ENCODE measurements at places on chromosomes 12 and 14.

DNA sequence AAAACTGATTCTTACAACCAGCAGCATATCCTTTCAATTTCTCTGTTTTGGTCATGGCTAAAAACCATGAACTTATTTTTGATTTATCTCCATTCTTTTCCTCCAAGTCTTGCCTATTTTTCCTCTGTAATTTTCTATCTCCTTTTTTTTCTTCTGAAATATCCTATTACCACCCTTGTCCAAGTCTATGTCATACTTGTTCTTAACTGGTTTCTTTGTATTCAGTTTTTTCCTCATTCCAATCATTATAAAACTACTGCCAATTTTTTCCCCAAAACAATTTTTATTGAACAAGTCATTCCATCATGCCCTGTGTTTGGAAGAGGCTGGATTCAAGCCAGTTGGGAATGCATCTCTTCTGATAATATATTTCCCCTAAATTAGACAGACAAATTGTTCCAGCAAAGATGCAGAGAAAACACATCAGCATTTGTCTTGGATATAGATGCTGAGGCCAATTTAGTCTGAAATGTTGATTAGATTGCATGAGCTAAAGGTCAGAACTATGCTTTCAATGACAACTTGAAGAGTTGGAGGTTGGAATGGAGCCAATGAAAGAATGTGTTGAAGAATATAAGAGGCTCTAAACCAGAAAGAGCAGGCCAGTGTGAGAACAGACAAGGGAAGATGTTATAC is 30.7 kb downstream of the OTOGL start:
- peak; percentile 15 for DNase-seq

DNA sequence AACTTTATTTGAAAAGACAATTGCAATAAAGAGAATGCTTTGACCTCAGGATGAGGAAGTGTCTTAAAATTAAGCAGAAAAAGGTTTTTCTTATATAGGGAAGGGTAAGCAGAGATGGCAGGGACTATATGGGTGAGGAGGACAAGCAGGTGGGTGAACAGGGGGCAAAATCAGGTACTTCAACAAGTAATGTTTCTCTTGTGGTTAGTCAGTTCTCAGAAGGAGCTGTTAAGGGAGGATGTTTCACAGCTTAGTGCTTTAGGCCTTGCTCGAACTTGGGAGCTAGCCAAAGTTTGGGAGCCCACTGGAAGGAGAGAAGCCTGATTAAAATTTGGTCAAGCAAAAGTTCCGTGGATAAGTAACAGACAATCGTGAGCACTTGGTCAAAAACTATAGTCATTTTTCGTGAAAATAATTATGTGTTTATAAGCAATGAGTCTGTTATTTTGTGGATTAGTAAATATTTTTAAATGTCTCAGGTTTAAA is 364.2 kb upstream of the TMPO start:
- DNase-seq, result no peak

GRCh38 chr14:77485901-77486678 is 12.5 kb downstream of the ISM2 start:
- DNase-seq, result peak; percentile 65

DNA sequence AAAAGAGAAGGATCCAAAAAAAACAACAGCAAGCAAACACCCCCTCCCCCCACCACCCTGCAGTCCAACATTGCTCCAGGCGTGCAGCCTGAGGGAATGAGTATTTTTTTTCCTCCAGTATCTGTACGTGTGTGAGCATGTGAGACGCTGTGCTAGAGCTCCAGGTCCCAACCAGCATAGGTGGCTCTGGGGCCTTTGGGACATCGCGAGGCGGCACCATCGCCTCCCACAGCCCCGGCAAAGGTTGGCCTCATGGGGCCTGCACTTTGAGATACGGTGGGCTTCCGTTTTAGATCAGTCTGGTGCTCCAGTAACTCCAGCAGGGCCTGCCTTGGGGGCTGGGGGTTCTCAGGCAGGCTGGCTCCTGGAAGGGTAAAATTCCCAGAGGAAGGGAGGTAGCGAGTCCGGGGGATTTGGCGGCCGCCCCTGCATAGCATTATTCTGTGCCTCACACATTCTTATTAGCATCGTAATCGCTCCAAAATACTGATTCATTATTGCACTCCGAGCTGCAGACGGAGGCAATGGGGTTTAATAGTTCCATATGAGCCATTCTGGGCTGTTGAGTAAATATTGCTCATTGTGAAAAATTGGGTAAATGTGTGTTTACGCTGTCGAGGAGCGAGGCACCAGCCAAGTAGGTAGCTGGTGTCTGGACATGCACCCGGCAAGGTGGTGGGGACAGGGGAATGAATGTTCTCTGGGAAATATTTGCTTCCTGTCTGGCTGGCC is 143.1 kb upstream of the MYL2 start:
- DNase-seq, result peak; percentile 13

All from M059J (cell line).